Activated CD8-positive, alpha-beta memory T cell treated with anti-CD3 and anti-CD28 coated beads for 36 hours (primary cell): ENCODE measurements at places on chromosomes 3 and 15. TPM values are rescaled to one million over a fixed set of nuclear protein-coding genes. Genes with fewer than 3 reads are reported as not detected.

LMOD3 gene
- total RNA-seq: not detected

RASGRF1 gene
- total RNA-seq: not detected

TUSC7 gene
- not detected for total RNA-seq

LIPH gene
- total RNA-seq: not detected

HCLS1 gene
- 182 TPM for total RNA-seq

GABRB3 gene
- total RNA-seq: not detected

ZWILCH gene
- total RNA-seq: 42.9 TPM

ATG7 gene
- 27.8 TPM for total RNA-seq
